Stimulated activated CD8-positive, alpha-beta memory T cell treated with anti-CD3 and anti-CD28 coated beads, Interleukin-4, amount 100 ng/mL, for 1 hour (primary cell): ENCODE measurements at places on chromosomes 2 and 18.

DNA sequence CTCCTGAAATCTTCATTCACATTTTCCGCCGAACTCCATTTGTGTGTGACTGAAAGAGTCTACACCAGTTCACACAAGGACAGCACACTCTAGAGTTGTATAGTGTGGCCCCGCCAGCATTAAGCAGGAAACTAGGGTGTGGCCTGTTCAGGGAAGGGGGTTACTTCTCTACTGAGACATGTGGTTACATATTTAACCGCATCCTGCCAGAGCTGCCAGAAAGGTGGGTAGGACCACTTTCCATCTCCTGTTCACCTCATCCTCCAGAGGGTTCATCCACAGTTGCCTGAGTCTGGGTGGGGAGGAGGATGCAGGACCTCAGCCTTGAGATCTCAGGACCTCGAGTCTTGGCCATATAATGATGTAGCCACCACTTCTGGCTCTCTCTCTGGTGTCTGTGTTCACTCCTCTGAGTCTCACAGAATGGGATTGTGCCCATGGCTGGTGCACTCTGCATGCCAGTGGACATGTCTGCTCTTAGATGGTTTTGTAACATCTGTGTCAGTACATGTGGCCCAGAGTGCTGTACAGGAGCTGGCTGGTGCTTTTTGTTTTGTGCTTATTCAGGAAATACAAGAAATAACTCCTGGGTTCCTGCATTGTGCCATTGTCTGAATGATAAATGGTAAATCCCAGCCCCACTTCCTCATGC lies 7.7 kb upstream of the SP140L start:
- DNase-seq: no peak

DNA sequence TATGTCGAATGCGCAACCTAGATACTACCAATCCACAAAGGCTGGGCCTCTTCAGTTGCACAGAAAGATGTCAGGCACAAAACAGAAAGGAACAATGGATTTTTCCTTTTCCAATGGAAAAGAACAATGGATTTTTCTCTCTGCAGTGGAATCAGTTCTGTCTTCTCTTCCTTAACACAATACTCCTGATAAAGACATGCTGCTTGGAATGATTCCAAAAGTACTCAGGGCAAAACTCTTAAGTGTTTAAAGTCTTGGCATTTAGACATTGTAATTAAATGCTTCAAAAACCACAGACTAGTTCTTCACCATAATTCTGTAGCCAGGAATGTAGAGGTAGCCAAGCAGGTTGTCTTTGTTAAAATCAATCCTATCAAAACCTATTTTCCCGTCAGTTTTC lies 46.7 kb upstream of the FLACC1 start:
- DNase-seq: no peak

GRCh38 chr2:176272870-176273459 lies 3.7 kb downstream of the MTX2 start:
- DNase-seq: no peak

DNA sequence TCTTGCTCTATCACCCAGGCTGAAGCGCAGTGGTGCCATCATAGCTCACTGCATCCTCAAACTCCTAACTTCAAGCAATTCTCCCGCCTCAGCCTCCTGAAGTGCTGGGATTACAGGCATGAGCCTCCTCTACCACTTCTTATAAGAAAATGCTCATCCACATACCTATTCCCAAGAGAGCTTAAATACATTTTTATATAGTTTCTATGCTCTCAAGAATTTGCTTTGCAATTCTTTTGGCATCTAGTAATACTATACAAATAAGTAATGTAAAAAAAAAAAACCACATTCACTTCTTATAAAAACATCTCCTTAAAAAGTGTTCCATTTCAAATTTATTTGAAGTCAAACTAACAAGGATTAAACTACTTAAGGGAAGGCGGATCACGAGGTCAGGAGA lies 197.3 kb downstream of the DNAH7 start:
- no peak for DNase-seq

DNA sequence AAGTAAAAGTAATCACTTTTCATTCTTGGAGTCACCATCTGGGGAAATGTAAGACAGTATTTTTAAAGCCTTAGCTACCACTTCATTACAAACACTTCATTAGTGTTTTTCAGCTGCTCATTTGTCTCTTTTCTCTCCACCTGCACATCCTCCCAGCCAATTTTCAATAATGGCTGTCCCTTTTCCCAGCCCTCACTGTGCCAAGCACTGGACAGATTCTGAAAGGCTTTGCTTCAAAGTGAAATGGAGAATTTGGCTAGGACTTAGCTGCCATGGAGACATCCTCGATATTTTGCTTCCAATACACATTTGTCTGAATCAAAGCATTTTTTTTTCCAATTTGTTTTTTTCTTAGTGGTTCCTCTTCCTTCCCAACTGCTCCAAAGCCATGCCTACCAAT lies 272.4 kb upstream of the NRXN1 start:
- no peak for DNase-seq

- no peak for DNase-seq
Measured at GRCh38 chr2:24822049-24822706, 29.0 kb downstream of the CENPO start.

DNA sequence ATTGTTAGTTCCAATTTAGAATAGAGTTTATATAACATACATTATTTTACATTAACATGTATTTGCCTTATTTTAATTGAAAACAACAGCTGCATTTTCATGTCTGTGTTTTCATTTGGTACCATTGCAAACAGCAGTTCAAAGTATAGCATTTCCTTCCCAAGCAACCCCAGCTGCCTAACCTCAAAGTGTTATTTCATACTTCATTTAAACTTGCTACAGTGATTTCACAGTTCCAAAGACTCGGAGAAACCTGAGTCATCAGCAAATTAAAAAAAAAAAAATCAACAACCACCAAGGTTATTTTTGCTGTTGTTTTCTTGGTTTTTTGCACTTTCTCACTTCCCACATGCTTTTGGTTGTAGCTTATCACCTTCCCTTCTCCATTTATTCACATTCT lies 236.5 kb upstream of the SPHKAP start:
- no peak for DNase-seq

- DNase-seq: no peak
Measured at GRCh38 chr2:34254272-34254878, 655.3 kb upstream of the FAM98A start.

DNA sequence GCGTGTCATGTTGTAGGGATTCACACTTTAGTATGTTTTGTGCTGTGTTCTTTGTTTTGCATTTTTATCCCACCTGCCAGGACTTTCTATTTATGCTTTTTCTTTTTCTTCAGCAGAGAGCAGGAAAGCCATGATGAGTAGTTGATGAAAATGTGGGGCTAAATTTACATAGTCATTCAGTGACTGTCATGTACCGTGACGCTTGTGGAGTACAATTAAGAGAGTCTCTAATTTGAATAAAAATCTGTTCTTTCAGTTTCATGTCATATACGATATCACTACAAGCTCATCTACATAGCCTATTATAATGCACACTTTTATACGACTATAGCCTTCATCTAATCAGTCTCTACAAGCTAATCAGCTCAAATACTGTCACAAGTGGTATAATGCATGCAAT lies 112.7 kb upstream of the SPATS2L start:
- DNase-seq: no peak

- no peak for DNase-seq
Measured at GRCh38 chr2:1956520-1957289, 212.4 kb upstream of the PXDN start.

- DNase-seq: no peak
Measured at GRCh38 chr18:50953822-50954221, 14.0 kb upstream of the ELAC1 start.

DNA sequence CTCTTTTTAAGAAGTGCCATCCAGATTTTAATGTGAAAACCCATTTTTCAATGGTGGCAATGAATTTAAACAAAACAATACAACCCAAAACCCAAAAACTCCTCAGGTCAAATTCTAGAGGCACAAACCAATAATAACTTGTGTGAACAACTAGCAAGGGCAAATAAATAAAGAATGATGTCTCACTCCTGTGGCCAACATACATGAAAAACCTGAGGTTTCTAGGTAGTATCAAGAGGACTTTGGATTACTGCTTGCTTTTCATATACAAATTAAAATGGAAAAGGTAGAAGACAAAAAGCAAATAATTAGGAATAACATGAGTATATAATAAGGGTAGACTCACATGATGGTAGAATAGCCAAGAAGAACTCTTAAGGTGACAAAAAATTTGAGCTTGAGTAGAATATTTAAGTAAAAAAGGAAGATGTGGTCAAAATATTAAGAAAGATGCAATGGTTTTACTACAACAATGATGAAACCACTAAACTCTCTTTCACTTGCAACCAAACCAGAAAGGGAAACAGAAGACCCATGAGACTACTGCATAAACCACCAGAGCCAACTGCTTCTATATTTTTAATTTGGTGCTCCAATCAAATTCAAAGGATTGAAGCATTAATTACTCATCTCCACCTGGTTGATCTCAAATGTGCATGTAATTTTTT lies 53.5 kb downstream of the DARS1 start:
- no peak for DNase-seq

- no peak for DNase-seq
Measured at GRCh38 chr2:88159481-88159880, 10.7 kb upstream of the THNSL2 start.

DNA sequence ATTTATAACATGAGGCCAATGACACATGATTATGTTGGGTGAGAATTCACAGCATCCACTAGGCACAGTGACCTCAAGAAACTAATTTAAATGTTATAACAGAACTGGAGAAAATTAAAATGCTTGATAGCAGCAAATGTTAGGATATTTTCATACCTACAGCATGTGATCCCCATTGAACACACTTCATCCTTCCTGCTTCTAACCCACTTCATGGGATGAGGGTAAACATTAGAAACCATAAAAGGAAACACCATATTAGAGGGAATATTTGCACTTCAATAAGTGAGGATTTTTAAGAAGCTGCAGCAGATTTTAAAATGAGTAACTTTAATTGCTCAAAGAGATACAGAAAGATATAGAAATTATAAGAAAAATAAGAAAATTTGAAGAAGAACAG lies 117.1 kb downstream of the FSHR start:
- DNase-seq: no peak

DNA sequence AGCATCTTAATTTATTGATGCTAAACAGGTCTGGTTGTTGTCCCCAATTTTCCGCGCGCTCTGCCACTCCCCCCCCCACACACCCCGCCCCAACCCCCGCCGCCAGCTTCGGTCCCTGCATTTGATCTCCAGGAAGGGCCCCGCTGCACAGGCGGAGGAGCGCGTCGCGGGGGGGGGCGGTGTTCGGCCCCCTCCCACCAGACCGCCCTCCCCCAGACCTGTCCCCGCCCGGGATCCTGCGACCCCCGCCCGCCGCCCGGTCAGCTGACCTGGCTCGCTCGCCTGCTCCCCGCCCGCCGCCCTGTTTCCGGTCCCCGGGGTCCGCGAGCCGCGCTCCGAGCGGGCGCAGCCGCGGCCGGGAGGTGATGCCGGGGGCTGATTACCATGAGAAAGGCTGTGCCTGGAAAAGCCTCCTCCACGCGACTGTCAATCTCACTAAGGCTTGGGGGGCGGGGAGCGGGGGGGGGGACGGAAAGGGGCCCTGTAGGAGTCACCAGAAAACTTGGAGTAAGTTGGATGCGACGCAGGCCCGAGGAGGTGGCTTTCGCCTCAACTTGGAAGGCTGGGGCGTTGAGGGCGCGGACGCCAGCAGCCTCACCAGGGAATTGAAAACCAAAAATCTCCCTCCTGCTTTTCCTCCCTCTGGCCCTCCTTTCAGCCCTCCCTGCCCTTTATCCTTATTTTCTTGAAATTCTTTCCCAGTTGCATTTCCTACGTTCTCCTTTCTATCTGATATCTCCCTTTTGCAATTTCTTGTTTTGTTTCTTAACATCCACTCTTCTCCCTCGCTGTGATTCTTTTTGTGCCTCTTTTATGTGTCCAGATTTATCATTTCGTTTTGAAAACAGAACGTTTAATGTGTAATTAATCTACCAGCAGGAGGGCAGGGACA lies 4.4 kb upstream of the ZEB2 start:
- DNase-seq: no peak

GRCh38 chr2:70707706-70708105 lies 60.3 kb downstream of the ADD2 start:
- DNase-seq: no peak

DNA sequence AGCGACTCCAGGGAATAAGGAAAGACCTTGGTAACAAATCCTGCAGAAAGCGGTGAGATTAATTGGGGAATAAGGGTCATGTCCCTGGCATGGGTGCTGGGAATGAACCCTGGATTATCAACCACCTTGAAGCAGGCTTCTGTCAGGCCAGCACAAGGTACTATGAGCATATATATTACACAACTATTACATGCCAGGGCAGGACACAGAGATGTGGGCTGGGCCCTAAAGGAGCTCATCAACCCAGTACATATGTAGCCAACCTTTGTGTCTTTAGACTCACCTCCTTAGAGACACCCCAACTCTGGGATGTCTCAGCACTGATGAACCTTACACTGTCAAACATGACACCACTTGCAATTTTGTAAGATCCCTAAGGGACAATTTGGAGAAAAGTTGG lies 3.4 kb downstream of the SFXN5 start:
- DNase-seq: no peak

GRCh38 chr2:65366595-65367125 lies 65.7 kb downstream of the SPRED2 start:
- no peak for DNase-seq

GRCh38 chr2:10239561-10239967 lies 63.1 kb upstream of the HPCAL1 start:
- DNase-seq: no peak

DNA sequence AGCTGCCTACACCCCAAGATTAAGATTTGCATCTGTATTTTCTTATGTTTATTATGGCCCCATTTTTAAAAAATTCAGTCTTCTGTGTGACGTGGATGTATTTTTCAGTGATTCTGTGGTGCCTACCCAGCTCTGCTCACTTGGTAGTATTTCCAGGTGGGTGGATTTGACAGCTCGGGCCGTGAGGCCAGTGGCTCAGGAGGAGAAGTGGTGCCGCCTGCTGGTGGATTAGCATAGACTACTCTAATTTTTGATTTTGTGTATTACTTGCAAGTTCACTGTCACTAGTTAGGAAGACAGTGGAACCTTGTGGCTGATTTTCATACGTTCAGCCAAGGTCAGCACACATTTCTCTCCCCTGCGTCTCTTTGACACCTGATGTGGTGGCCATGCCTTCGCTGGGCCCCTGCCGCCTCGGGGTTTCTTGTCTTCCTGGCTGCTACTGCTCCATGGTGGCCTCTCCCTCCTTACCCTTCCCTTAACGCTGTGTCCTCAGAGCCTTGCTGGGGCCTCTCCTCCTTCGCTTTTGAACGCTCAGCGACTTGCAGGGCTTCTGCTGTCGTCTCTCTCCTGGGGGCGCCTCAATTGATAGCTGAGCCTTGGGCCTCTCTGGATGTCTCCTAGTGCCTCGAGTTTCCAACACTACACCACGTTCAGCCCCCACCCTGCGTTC lies 89.4 kb downstream of the DGKD start:
- peak; percentile 73 for DNase-seq

DNA sequence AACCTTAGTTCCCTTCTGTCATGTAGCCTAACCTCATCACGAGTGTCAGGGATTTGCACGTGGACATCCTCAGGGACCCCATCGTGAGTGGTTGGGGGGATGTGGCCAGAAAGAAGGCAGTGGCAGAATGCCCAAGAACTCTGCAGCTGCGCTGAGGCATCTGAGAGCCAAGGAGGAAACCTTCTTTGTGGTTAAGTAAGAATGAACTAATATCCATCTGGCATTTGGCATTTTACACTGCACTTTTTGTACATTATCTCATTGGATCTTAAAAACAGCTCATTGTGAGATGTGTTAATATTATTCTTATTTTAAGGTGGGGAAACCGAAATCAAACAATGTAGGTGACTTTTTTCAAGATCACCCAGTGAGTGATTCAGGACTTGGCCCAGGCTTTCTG lies 32.6 kb upstream of the APCDD1 start:
- no peak for DNase-seq

GRCh38 chr2:182548031-182548950 lies 121.5 kb upstream of the PDE1A start:
- DNase-seq: no peak

- no peak for DNase-seq
Measured at GRCh38 chr2:75497256-75497655, 63.5 kb downstream of the EVA1A start.
